ENCODE measurements at places on chromosomes 5 and 9.

- DNase-seq = no peak
Measured at GRCh38 chr5:127685662-127686061, 17.5 kb upstream of the CCDC192 start.

- no peak for DNase-seq
Measured at GRCh38 chr5:73136055-73136562, 15.7 kb downstream of the TMEM171 start.

- no peak for DNase-seq
Measured at GRCh38 chr5:117188211-117188610, 613.6 kb upstream of the SEMA6A start.

GRCh38 chr9:18459962-18460584, 13.9 kb upstream of the ADAMTSL1 start:
- no peak for DNase-seq

DNA sequence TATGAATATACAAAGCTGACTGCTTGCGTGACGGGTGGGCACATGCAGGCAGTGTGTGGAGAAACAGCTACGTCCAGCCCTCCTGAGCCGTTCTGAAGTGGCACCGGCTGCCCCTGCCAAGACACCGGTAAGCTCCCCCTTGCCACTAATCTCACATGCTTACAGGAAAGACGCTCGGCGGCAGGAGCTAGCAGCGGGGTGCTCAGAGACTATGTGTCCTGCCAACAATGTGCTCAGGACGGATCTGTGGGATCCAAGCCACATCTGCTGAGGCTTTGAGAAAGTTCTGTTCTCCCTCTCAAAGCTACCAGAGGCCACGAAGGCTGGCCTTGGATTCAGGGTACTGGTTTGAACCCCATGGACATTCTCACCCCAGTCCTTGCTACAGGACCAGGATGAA, 157.2 kb upstream of the PHYKPL start:
- peak; percentile 19 for DNase-seq

- DNase-seq = no peak
Measured at GRCh38 chr5:123787635-123788034, 275.7 kb downstream of the CSNK1G3 start.

DNA sequence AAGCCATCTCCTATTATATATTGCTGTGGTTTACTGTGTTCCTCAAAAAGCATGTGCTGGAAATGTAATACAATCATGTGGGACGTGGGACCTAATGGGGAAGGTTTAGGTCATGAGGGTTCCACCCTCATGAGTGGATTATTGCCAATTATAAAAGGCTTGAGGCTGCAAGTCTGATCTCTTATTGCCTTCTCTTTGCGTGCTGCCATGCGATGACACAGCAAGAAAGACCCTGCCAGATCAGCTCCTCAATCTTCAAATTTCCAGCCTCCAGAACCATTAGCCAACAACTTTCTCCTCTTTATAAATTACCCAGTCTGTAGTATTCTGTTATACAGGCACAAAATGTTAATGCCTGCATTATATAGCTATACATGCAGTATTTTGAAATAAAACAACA, 45.4 kb downstream of the MARCHF11 start:
- no peak for DNase-seq

DNA sequence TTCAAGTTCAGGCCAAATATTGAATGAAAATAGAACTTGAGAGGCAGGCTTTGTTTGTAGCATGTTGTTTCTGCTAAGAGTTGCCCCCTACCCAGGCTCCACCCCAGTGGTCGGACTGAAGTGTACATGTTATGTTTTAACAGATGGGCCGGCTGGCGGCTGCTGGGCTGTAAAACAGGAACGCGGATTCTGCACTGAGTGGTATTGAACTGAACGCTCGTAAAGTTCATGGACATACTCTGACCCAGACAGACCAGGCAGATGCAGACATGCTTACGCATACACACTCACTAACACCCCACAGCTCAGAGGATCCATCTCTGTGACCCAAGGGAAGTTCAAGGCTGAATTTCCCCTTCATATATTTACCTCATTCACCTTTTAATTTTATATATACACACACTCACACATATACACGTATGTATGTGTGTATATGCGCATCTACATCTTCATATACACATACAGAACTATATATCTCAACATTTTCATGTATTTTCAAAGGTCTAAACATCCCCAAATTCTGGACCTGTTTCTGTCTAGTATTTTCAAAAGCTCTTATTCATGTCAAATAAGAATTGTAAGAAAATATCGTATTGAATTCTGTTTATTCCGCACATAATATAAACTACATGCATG, 1.4 kb downstream of the MARCHF3 start:
- DNase-seq = no peak

DNA sequence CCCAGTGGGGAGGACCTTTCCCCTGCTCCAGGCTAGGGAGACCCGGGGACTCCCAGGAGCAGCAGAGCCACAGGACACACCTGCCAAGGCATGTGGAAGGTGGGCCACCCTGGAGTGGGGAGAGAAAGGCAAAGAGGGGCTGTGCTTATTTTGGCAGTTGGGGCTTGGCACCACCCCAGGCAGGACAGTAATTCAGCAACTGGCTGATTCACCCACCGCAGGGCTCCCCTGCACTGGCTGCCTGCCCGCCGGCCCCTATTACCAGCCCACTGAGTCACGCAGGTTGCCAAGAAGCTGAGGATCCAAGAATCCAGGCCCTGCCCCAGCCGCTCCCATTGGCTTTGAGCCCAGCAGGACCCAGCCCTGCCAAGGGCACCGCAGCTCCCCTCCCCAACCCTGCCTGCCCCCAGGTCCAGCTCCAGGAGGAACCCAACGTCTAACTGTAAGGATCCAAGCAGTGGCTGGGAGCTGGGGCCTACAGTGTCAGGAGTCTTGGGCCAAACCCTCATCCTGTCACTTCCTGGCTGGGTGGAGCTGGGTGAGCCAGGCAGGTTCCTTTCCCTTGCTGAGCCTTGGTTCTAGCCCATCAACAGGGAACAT, 14.2 kb upstream of the RALGDS start:
- DNase-seq = peak; percentile 91

DNA sequence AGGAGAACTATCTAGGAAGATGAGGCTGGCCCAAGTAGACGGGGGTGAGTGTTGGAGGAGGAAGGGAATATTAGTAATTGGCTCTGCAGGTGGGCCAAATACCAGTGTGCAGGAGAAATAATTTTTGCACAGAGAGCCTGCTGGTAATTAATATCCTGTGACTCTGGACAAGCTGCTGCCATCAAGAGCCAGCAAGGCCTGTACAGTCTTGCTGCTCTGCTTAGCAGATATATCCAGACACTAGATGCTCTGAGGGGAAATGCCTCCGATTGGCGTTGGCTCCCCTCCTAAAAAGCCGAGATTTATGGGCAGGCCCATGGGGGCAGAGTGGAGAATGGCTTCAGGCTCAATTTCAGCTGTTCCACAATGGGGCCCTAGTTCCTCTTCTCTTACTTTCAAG, 29.6 kb upstream of the ASTN2 start:
- DNase-seq = no peak

DNA sequence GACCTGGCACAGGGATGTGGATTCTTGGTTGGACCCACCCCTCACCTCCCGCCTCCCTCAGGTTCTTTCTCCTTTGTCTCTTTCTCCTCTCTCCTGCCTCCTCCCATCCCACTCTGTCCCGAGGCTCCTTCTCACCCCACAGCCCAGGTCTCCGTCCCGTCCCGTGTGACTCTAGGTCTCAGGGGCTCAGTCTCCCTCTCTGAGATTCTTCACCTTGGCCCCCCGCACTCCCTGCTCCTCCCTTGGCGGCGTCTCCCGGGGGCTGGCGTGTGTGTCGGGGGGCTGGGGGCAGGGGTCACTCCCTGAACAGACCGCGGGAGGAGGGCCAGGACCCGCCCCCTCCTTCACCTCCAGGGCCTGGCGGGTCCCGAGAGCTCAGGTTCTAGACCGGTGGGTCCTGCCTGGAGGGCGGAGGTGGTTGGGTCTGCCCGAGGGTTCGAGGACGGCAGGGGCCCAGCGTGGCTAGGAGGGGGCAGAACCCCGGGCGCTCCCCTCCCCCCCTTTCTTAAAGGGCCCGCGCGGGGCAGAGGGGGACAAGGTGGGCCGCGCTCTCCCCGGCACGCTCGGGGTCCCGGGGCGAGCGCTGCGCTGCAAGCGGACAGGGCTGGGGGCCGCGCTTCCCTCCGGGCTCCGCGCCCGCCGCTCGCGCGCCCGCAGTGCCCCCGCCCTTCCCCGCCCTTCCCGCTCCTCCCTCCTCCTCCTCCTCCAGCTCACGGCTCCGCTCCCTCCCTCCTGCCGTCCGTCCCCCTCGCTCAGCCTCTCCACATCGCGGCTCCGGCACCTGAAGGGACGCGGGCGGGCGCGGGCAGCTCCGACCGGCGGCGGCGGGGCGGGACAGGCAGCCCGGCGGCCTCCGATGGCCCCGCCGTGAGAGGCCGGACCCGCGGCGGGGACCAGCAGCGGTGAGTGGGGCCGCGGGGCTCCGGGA, at the start of gene PSD2:
Gene PSD2, plus strand, starts transcription at position 735 of the 928 bp plus-strand sequence. CDS start 13,633 bp downstream, outside the sequence.
- peak; percentile 67 for DNase-seq

GRCh38 chr9:102178811-102179210, 440.4 kb upstream of the GRIN3A start:
- no peak for DNase-seq

GRCh38 chr5:38023371-38023770, 183.5 kb upstream of the GDNF start:
- DNase-seq = no peak
